Stimulated activated CD4-positive, alpha-beta T cell treated with anti-CD3 and anti-CD28 coated beads, Interleukin-12 subunit alpha, Interleukin-12 subunit beta, amount 100 ng/mL, for 4 hours (primary cell): ENCODE measurements at places on chromosomes 2 and 18.

DNA sequence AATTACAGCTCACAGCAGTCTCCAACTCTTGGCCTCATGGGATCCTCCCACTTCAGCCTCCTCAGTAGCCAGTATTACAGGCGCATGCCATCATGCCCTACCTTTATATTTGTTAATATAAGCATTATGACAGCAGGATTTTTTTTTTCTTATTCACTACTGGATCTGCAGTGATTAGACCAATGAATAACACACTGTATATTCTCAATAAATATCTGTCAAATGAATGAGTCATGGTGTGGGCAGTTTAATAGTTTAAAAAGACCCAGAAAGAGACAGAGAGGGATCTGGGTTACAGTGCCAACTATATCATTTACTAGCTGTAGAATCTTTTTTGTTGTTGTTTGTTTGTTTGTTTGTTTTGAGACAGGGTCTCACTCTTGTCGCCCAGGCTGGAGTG is 62.4 kb upstream of the LTBP1 start:
- DNase-seq, result no peak

GRCh38 chr2:177964892-177965291 is 107.7 kb downstream of the PDE11A start:
- DNase-seq, result no peak

- DNase-seq, result no peak
Measured at GRCh38 chr2:46831051-46831868, 84.3 kb downstream of the MCFD2 start.

- DNase-seq, result no peak
Measured at GRCh38 chr2:45728458-45728942, 77.0 kb downstream of the PRKCE start.
